ENCODE measurements at places on chromosomes 11 and 22.

- DNase-seq, result no peak
These were observed 25.4 kb upstream of the SMTN start for GRCh38 chr22:31055635-31056159.

GRCh38 chr11:70644343-70645060 is 246.2 kb downstream of the CTTN start:
- no peak for DNase-seq

GRCh38 chr11:68710409-68710808 is 26.1 kb downstream of the GAL start:
- DNase-seq, result no peak

- no peak for DNase-seq
These were observed 14.2 kb downstream of the UCP2 start for GRCh38 chr11:73968356-73968966.
